Astrocyte of the hippocampus (primary cell): ENCODE measurements at places on chromosomes 16 and 17.

GRCh38 chr16:81843683-81844082 lies 64.6 kb downstream of the PLCG2 start:
- no peak for DNase-seq

- DNase-seq, result peak; percentile 92
These were observed 346.9 kb downstream of the FOXL1 start for GRCh38 chr16:86925067-86925791.

GRCh38 chr17:50945779-50946222 lies 79.6 kb upstream of the TOB1 start:
- DNase-seq, result no peak

- DNase-seq, result peak; percentile 34
These were observed 41.8 kb downstream of the TNRC6A start for GRCh38 chr16:24771132-24771778.

GRCh38 chr16:19751478-19752385 lies 33.7 kb downstream of the IQCK start:
- DNase-seq, result no peak

- no peak for DNase-seq
These were observed 31.7 kb downstream of the ABCC6 start for GRCh38 chr16:16191493-16192167.

DNA sequence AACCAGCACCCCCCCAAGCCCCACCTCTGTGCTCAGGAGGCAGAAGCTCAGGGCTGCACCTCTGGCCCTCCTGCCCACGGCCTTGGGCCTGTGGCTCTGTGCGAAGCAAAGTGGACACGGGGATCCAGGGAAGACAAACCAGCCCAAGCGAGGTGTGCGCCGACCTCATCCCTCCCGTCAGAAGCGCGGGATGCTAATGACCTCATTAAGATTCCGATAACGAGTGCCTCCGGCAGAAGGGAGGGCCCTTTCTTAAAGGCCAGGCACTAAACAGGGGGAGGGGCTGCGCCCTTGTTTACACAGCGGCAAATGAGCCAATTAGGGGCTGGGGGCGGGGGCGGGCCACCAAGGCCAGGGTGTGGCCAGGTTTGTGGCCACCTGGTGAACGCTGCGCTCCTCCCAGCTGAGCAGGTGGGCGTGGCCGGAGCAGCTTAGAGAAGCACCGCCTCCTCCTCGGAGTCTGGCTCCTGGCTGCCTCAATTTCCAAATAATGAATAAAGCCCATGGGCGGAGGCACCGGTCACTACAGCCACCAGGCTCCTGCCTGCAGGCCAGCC lies 3.2 kb downstream of the CBX4 start:
- DNase-seq, result no peak

GRCh38 chr16:51666074-51666473 lies 515.0 kb upstream of the SALL1 start:
- peak; percentile 59 for DNase-seq

- no peak for DNase-seq
These were observed 83.0 kb downstream of the CMIP start for GRCh38 chr16:81527477-81528178.

DNA sequence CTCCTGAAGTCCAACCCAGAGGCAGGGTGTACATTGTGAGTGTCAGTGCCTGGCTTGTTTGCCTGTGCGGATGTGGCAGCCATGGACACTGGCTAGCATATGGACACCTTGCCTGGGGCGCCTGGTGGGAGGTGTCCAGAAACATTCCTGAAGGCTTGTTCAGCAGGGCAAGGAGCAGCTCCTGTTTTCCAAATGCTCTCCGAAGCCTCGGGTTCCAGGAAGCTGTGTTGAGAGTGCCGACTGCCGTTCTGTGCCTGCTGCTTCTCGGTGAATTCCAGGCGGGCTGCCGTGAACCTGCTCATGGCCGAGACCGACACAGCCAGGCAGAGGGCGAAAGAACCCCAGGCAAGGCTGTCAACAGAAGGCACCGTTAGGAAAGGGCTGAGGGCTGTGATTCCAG lies 10.9 kb upstream of the DHRS7C start:
- DNase-seq, result no peak

- no peak for DNase-seq
These were observed 2.4 kb upstream of the SCIMP start for GRCh38 chr17:5236938-5237540.

DNA sequence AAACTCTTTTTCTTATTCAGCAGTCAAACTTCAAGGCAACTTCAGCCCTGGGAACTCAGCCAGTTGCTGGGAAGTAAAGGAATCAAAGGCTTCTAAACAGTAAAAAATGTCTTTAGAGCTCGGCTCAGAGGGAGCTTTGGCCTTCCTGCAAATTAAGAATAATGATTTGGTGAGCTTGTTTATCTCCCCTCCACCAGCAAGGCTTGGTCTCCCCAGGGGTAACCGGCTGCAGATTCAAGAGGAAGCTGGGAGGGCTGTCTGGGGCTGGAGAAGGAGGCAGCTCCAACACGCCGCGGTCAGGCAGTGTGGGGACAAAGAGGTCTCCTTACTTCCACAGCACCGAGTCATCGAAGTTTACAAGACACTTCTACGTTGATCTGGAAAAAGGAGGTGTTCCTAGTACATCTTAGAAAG lies 17.7 kb upstream of the DOC2B start:
- peak; percentile 61 for DNase-seq

DNA sequence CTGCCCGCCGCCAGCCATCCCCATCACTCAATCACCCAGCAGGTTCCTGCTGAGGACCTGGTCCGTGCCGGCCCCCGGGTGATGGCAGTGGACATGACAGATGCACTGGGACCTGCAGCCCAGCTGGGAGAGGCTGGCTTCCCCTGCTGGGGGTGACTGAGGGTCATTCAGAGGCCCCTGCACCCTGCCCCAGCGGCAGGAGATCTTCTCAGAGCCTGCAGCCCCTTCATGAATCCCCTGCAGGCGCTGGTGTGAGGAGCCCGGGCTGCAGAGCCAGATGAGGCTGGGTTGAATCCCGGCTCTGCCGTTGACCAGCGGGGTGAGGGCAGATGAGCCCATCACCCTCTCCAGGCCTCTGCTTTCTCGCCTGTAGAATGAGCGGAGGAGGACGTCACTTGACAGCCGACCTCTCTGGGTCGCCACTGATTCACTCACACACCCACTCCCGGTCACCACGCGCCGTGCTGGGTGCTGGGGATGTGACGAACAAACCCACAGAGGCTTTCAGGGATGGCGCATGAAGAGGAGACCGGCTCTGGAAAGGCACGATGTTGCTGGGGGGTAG lies 95.2 kb upstream of the CIBAR2 start:
- peak; percentile 34 for DNase-seq
